ENCODE measurements at places on chromosomes 3 and 15.

DNA sequence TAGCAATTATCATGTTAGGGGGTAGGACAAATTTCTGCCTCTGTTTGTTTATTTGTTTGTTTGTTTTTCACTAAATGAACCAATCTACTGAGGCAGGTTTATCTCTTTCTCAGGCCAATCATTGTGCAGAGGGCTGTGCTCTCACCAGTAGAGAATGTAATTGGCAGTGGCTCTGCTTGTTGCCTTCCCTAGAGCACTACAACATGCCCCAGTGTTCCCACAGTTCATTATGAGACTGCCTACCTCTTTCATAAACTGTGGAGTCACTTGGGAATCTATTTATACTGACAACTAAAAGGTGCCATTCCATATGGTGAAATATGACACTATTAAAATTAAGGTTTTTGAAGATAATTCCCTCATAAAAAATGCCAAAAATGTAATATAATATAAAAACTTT, 196.3 kb upstream of the ALCAM start:
- no peak for DNase-seq

- DNase-seq = no peak
Measured at GRCh38 chr3:106750092-106750491, 627.1 kb upstream of the CCDC54 start.

- DNase-seq = no peak
Measured at GRCh38 chr15:29675791-29676301, 146.4 kb downstream of the TJP1 start.

DNA sequence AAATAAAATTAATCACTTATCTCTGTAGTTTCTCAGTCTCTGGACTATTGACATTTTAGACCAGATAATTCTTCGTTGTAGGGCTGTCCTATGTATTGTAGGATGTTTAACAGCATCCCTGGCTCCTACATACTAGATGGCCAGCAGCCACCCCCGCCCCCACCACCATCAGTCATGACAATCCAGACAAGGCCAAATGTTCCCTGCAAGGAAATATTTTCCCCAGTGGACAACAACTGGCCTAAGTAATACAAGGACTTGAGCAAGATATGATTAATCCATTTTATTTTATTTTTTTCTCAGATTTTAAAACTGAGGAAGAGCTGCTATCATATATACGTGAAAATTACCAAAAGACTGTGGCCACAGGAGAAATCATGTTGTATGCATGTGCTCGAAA, 23.8 kb downstream of the TICRR start:
- no peak for DNase-seq

- DNase-seq = no peak
Measured at GRCh38 chr3:25661694-25662437, 2.8 kb downstream of the TOP2B start.

Measured in HEK293T (cell line).